ENCODE measurements at places on chromosomes 2 and 18.

DNA sequence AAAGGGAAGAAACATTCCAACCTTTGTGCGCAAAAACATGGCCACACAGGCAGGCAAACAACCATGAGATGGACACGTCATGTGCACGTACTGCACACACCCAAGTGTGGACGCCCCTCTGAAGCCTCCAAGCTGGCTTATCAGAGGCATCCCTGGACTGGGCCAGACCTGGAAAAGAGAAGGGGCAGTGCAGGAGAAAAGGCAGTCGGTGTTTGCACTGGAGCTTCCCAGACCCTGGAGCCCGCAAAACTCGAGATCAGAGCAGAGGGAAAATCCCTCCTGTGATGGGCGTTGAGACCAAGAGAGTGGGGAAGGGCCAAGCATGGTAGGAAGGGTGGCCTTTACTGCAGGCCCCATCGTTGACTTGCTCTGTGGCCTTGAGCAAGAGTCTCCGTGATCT lies 269.5 kb downstream of the CYRIA start:
- DNase-seq: no peak

- DNase-seq: no peak
These were observed 121.8 kb downstream of the GPR39 start for GRCh38 chr2:132538331-132538855.

DNA sequence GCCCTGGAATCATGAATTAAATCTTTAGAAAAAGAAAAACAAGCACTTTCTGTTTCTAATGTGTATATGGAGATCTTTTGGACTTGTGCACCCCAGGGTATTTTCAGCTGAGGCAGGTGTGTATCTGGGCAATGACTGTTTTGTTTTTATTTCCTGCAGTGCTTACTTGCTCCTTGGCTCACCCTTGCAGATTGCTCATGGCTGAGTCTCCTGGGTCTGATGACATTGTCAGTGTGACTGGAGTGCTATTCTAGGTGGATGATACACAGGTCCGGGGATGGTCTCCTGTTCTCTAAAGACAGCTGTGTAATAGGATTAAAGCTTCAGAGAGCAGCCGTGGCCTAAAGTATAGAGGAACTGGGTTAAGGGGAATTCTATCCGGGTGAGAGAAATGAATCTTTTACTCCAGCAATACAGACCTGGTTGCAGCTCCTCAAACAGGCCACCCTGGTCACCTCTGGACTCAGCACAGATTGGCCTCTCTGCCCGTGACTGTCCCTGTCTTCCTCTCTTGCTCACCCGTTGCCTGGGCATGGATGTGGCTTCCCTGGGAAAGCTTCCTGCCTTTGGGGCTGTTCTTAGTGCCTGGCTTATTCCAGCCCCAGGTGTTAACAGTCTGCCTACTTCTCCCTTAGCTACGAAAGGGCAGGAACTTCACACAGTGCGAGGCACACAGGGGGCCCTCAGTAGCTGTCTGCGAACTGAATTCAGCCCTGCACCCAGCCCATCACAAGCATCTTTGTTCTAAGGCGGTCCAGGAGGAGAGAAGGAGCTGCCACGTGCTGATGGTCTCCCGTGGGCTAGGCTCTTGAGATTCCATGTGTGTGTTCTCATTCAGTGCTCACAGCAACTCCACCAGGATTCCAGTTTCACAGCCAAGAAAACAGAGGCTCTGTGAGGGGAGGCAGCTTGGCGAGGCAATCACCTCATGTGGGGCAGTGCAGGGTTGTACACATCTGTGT lies 84.3 kb downstream of the ACOXL start:
- no peak for DNase-seq

- no peak for DNase-seq
These were observed 315.6 kb downstream of the RDH14 start for GRCh38 chr2:18244845-18245244.

Data from activated naive CD4-positive, alpha-beta T cell (primary cell).